ENCODE measurements at places on chromosomes 5 and 9.

DNA sequence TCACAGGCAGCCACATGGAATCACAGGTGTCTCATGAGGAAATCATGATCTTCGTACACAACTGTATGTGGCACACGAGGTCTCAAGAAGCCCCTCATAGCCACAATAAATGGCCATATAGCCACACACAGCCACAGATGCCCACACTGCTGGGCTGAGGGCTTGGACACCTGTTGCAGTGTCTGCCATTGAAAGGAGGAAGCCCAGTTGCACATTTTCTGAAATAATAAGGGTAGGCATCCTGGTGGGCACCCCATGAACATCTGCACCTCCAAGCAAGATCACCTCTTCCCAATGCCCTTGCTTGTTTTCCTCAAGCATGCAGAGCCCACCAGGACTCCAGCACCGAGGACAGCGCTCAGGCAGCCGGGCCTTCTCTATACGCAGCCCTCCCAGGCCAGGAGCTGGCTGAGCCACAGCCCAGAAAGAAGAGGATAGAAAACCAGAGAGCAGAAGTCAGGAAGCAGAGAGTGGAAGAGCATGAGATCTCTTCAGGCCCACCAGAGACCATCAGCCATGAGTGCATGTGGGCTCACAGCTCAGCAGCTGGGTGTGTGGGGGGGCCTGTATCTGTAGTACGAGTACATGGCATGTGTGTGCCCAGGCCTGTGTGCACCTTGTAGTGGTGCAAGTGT is 1.0 kb upstream of the ACSL6 start:
- peak; percentile 45 for DNase-seq

GRCh38 chr9:115921301-115921700 is 232.3 kb upstream of the PAPPA start:
- peak; percentile 48 for DNase-seq

GRCh38 chr9:129648092-129648763 is 6.3 kb upstream of the ASB6 start:
- no peak for DNase-seq

GRCh38 chr5:72288924-72289323 is 31.1 kb downstream of the MRPS27 start:
- peak; percentile 6 for DNase-seq

- peak; percentile 15 for DNase-seq
Observed at GRCh38 chr9:81993656-81994055, 5.1 kb downstream of the SPATA31D1 start.

- DNase-seq: no peak
Observed at GRCh38 chr9:119802621-119803020, 433.4 kb upstream of the BRINP1 start.

- no peak for DNase-seq
Observed at GRCh38 chr9:114168281-114169028, 13.1 kb downstream of the COL27A1 start.

- no peak for DNase-seq
Observed at GRCh38 chr5:117054911-117055310, 480.3 kb upstream of the SEMA6A start.

DNA sequence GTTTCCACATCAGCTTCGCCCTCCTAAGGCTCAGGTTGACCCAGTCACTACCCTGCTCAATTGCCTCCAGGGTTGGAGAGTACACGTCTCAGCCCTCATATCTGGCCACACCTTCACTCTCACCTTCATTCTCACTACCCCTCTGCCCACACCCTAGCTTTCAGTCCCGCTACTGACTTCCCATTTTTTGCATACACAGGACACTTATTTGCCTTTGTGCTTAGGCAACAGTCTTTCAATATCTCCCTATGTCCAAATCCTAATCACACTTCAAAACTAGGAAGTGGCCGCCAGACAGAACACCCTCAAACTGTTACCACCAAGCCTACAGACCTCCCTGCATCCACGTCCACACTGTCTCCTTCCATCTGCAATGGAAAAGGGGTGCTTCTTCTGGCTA is 10.9 kb downstream of the MCTP1 start:
- DNase-seq: no peak

DNA sequence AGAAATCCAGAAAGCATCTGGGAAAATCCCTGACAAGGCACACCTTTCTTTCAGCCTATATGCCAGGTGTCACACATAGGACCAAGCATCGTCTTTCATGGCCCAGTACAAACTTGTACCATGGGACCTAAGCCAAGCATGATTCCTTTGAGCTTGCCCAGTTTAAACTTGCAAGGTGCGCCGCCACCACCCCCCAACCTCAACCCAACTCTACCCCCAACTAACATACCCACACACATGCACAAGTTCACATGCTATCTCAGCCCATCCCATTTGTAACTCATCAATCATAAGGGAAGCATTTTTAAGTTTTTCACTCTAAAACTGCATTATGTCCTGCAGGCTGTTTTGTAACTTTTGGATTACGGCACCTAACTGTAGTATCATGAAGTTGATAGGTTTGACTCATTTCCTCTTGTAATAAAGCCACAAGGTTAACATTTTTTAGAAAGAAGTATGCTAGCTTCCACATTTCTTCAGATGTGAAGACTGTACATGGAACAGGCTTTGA is 145.9 kb upstream of the FST start:
- DNase-seq: peak; percentile 55

- DNase-seq: peak; percentile 31
Observed at GRCh38 chr5:14071433-14071832, 71.7 kb upstream of the TRIO start.

DNA sequence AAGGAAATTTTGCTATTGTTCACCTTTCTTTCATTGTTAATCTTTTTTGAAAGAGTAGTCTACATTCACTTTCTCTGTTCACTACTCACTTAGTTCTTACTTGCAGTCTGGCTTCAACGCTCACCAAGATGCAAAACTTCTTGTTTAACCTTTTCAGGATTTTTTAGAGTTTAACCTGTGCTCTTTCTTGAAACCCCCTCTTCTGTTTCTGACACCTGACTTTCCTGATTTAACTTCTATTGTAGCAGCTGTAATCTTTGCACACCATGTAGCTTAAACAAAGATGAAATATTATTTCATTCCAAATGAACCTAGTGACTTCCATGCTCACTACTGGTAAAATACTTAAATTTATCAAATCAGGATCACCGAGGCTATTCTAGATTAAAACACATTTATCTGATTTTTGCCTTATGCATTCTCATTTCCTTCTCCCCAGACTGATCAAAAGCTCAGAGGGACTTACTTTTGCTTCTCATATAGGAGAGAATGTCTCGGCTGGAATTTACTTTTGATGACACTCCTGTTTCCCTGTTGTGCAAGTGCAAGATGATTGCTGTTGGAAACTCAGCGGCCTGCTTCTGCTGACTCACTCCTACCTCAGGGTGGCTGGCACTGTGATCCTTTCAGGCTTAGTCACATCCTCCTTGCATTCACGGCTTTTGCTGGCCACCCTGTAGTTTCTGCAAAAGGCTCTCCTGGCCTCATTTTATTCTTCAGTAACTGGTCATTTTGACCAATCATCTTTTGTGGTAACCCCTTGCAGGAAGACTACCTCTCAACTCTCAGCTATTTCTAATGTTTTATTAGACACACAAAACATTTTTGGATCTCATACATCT is 109.3 kb upstream of the IFNE start:
- peak; percentile 95 for DNase-seq

DNA sequence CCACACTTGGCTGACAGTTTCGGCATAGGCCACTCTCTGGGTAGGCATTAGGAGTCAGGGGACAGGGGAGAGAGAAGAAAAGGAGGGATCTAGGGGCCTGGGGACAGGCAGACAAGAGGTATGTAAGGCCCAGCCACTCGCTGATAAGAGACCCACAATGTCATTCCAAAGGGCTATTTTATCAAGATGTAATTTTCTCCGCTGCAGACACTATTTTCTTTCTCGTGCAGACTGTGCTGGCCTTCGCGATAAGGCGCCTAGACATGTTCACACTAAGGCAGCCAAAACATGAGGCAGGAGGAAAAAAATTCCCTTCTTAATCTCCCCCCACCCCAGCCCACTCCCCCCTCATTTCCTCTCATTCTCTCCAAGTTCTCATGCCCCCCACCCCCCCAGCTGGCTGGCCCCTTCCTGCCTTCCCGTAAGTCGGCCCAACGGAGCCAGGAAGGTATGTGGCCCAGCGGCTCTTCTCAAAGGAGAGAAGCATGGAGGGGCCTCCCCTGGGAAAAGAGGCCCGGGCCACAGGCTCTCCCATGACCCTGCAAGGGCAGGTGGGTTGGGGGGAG is 44.9 kb upstream of the SYNPO start:
- no peak for DNase-seq

DNA sequence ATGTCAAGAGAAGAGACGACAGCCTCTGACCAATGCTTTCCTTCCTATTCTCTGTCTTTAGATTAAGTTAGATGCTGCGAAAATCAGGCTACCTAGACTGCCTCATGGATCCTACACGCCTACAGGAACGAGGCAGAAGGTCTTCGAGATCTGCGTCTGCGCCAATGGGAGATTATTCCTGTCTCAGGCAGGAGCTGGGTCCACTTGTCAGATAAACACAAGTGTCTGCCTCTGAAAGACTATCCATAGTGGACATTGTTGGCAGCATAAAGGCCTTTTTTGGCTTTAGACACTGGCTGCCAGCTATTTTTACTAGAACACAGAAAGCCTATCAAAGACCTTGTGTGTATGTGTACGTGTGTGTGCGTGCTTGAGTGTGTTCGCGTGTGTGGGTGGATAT is 90.9 kb upstream of the PPP1R2B start:
- DNase-seq: no peak

- no peak for DNase-seq
Observed at GRCh38 chr5:170181902-170182301, 50.9 kb upstream of the C5orf58 start.

DNA sequence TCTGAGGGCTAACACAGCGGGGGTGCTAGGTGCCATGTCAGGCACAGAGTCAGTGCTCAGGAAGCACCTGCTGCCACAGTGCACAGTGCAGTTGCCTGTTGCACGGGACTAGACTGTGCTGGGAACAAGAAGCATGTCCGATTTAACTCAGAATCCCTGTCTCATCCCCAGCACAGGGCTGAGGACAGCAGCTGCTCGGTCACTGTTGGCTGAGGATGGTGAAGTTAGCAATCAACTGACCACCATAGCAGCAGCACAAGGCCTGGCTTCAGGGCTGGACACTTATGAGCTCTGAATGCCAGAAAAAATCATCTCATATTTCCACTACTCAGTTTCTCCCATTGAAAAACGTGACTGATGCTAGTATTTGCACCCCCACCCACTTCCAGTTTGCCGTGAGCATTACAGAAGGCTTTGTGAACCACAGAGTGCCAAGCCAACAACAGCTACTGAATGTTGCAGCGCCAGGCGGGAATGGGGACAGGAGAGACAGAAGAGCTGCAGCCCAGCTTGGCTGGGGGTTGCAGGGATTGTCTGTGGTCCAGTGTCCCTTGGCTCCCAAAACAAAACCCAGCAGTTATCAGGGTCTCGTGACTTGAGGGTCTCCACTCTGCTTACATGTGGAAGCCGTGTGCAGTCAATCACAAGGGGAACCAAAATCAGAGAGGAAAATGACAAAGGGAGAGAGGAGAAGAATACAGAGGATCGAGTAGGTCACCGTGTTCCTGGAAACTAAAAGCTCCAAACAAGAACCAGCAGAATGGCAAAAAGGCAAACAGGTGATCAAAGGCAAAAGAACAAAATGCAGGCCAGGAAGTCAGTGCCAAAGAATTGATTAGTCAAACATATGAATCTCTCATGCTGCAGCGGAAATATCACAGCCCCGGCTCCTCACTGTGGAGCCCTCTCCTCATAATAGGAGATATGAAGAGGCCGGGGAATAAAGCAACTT is 155.6 kb downstream of the CRB2 start:
- no peak for DNase-seq

GRCh38 chr5:151001436-151001835 is 19.0 kb upstream of the GPX3 start:
- DNase-seq: no peak

GRCh38 chr9:126435626-126436025 is 109.0 kb downstream of the MVB12B start:
- DNase-seq: no peak

DNA sequence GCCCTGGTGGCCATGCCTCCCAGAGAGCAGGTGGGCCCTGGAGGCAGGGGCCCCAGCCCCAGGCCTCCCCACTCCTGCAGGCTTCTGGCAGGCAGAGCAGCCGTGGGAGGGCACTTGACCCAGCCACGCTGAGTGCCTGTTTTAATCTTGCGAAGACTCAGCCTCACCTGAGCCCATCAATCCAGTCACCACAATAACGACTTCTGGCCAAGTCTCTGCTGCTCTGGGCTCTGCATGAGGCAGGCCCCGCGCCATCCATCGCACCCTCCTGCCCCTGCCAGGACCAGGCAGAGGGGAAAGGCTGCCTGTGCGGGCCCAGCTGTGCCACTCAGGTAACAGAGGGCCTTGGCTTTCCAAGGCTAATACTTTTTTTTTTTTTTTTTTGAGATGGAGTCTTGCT is 32.8 kb downstream of the RASGEF1C start:
- no peak for DNase-seq

GRCh38 chr9:129733632-129733953 is 19.2 kb downstream of the PTGES start:
- DNase-seq: no peak

- DNase-seq: peak; percentile 42
Observed at GRCh38 chr5:1008451-1009358, at the start of gene NKD2. TSS of gene NKD2 (plus strand) at chr5:1008802. CDS start at chr5:1009058, 256 bp downstream.

- peak; percentile 89 for DNase-seq
Observed at GRCh38 chr5:16809395-16810207, 126.5 kb downstream of the MYO10 start.

DNA sequence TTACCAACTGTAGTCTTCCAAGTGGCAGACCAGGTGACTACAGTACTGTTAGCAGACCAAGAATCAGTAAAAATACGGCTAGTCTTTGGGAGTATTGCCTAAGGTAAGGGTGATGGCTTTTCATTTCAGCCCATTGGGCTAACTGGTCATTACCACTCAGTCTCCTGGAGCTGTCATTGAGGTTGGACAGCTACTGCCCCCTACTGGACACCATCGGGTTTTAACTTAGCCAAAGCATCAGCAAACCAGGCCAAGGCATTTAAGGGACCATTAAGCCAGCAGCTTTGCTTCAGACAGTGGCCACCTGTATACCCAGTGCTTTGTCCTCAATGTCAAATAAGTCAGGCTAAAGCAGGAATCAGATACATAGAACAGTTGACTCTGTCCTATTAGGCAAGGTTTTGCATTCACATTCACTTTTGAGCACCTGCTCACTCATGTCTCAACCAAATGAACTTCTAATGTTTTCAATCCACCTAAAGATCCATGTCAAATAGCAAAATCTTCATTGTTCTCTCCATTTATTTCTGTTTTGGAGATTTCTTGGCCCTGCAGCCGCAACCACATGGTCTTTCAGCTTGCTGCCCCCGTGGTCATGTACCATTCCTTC is 117.2 kb downstream of the INVS start:
- peak; percentile 63 for DNase-seq

DNA sequence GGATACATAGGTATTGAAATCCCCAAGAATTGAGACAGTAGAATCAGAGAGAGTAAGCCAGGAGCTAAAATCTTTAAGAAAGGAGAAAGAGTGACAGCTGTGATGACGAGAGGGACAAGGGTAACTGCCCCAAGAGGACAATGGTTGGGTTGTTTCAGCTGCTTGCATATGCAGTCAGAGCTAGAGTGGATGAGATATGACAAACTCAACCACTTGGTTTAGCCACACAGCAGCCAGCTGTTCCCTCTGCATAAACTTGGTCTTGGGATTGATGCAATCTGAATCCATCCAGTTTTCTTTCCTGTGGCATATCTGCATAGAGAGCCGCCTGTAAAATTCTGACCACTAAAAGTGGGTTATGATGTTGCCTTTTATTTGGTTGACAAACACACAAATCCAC is 100.7 kb downstream of the ZNF622 start:
- DNase-seq: no peak

- no peak for DNase-seq
Observed at GRCh38 chr5:66642538-66642937, 46.3 kb downstream of the MAST4 start.
